ENCODE measurements at places on chromosomes 1 and 21.

DNA sequence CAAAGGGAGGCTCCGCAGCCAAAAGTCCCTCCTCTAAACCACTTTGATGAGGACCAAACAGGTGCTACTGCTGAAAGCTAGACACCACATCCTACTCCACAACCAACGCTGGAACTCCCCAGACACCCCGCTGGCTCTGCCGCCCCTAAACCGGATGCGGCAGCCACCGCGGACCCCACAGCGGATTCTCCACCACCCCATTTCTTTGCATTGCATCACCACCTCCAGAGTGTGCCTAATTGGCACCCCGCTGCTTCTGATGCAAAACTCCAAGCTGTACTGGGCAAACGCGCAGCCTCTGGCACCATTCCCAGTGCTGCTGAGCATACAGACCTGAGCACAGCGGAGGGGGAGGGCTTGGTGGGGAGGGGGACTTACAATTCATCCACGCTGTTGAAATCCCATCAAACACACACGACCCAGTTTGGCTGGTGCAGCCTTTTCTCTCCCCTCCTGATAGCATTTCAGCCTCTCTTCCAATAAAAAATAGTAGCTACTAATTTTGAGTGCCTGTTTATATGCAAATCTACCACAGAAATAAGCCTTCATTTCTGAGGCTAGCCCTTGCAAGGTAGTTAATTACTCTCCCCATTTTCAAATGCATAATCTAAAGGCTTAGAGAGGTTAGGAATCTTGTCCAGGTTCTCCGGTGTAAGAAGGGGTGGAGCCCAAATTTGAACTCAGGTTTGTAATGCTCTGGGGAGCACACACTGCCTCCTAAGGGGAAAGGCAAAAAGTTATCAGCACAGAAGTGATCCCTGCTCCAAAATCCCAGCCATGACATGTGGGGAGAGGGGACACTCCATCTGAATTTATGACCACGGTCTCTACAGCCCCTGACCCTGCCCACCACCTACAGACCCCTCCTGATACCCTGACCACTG, 12.2 kb upstream of the RGS16 start:
- peak; percentile 45 for DNase-seq

GRCh38 chr1:225378880-225379279, 49.0 kb downstream of the LBR start:
- DNase-seq = peak; percentile 54

DNA sequence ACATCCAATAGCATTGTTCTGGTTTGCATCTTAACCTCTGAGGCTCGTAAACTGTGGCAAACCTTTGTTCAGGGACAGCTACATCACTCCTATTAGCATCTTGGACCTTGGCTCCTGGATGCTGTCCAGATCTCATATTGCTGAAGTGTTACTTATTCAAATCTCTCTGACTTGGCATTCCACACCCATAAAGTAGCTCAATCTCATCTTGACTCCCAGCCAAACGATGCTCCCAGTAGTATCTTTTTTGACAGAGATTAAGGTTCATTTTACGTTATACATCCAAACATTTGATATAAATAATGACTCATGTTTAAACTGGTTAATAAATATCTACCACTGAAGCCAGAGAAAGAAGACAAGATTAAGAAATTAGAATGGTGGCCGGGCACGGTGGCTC, 4.4 kb upstream of the FLVCR1 start:
- DNase-seq = no peak

- DNase-seq = no peak
Measured at GRCh38 chr1:206960676-206961386, 9.4 kb downstream of the FCAMR start.

GRCh38 chr1:245388687-245389086, 233.9 kb downstream of the KIF26B start:
- no peak for DNase-seq

DNA sequence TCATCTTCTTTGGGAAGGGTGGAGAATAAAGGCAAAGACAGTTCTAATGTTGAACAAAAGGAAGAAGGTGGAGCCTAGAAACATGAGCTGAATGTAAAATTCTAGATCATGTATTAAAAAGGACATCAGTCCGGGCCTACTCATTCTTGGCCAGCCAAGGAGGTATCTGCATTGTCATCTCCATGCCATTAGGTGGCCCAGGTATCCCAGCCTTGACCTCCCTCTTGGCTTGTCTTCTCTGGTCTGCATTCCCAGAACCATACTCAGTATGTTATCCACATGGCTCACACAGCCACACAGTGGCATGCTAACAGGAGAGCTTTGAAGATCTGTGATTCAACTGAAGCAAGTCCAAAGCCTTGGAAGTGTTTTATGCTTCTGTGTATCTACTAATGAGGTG, 369.8 kb upstream of the KAZN start:
- DNase-seq = no peak

GRCh38 chr1:98103617-98104285, 182.9 kb upstream of the DPYD start:
- DNase-seq = no peak

DNA sequence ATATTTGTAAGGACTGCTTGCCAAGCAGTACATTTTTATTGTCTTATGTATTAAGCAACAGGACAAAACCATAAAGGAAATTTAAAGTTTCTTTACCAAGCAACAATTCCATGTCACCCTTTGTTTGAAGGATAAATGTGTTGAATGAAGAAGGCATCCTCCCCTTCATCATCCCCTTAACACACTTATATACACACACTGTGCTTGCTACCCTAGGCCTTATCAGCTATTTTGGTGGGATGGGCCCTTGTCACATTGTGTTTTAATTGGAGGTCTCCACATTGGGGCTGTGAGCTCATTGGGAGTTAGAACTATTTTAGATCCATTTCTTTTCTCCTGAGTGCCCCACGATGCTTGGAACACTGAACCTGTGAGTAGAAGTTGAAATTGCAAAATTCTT, 1.9 kb downstream of the VANGL1 start:
- no peak for DNase-seq

- DNase-seq = no peak
Measured at GRCh38 chr1:229836324-229836723, 210.3 kb downstream of the URB2 start.

GRCh38 chr1:14615549-14616218, 17.2 kb downstream of the KAZN start:
- DNase-seq = no peak

- peak; percentile 86 for DNase-seq
Measured at GRCh38 chr1:94061513-94062443, 59.2 kb downstream of the ABCA4 start.

- peak; percentile 92 for DNase-seq
Measured at GRCh38 chr1:22052115-22053016, at the start of gene CDC42. TSS of gene CDC42 (plus strand) at chr1:22052709. CDS start at chr1:22078479, 25,770 bp downstream.

DNA sequence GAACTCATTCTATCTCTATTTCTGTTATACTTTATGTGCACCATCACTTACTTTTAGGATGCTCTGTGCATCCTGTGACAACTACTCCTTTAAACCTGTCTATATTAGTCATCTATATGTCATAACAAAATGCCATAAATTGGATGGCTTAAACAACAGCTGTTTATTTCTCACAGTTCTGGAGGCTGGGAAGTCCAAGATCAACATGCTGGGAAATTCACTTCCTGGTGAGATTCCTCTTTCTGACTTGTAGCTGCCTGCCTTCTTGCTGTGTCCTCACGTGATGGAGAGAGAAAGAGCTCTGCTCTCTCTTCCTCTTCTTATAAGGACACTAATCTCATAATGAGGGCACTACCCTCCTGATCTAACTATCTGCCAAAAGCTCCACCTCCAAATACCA, 62.3 kb upstream of the RCOR3 start:
- no peak for DNase-seq

DNA sequence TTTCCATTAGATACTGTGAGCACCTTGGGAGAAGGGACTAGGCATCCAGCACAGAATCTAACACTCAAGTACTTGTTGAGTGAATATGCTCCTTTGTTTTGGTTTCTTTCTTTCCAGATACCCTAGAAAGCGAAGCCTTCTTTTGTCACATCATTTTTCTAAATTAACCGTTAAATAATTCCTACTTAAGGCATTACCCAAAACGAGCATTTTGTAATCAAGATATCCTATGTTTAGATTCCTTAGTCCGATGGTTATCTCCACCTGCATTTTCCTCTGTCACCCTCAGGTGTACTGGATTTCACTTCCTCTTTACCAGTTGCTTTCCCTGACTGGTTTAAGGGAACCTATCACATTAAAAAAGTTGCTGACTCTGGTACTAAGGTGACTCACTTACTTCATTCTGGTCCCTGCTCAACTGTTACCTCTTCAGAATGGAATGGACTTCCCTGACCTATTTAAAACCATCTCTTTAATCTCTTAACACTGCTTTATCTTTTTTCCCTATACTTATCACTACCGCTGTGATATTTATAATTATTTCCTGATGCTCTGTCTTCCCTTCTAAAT, 3.2 kb downstream of the B3GALNT2 start:
- DNase-seq = peak; percentile 16

- DNase-seq = no peak
Measured at GRCh38 chr1:208242941-208243526, 1.1 kb downstream of the PLXNA2 start.

GRCh38 chr1:143680304-143680703, 291.5 kb downstream of the FAM72C start:
- DNase-seq = no peak

DNA sequence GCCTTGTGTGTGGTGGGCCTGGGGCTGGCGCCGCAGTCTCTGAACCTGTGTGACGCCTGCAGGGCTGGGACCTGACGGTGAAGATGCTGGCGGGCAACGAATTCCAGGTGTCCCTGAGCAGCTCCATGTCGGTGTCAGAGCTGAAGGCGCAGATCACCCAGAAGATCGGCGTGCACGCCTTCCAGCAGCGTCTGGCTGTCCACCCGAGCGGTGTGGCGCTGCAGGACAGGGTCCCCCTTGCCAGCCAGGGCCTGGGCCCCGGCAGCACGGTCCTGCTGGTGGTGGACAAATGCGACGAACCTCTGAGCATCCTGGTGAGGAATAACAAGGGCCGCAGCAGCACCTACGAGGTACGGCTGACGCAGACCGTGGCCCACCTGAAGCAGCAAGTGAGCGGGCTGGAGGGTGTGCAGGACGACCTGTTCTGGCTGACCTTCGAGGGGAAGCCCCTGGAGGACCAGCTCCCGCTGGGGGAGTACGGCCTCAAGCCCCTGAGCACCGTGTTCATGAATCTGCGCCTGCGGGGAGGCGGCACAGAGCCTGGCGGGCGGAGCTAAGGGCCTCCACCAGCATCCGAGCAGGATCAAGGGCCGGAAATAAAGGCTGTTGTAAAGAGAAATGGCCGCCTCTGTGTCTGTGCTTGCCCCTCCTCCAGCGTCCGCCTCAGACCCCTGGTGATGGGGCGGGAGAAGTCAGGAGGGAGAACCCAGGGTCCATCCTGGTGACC, 788 bp downstream of the ISG15 start:
- DNase-seq = no peak

GRCh38 chr1:227540170-227541098, 22.9 kb upstream of the ZNF678 start:
- DNase-seq = no peak

DNA sequence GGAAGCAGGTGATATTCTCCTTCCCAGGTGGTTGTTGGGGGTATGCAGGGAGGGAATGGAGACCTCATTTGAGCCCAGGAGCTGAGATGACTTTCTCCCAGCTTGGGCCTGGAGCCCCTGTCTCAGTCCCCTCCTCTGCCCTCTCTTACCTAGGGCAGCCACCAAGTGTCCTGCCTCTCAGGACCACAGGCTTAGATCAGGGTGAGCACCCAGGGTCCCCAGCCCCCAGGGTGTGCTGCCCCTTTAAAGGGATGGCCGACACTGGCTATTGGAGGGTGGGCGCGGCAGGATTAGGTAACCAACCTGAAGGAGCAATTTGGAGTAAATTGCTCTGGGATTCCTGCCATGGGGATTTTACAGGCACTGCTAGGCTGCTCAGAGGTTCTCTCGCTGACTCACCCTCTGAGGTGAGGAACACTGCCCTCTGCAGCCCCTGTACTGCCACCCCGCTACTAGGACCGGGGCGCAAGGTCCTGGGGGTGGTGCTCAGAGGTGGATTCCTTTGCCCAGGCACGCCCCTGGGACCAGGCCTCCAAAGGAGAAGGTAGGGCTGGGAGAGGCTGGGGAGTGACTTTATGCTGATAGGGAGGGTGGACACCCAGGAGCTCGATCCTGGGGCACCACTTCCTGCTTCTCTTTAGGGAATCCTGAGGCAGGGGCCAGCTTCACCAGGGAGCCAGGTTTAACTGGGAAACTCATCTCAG, 1.5 kb downstream of the RPS6KA1 start:
- no peak for DNase-seq

DNA sequence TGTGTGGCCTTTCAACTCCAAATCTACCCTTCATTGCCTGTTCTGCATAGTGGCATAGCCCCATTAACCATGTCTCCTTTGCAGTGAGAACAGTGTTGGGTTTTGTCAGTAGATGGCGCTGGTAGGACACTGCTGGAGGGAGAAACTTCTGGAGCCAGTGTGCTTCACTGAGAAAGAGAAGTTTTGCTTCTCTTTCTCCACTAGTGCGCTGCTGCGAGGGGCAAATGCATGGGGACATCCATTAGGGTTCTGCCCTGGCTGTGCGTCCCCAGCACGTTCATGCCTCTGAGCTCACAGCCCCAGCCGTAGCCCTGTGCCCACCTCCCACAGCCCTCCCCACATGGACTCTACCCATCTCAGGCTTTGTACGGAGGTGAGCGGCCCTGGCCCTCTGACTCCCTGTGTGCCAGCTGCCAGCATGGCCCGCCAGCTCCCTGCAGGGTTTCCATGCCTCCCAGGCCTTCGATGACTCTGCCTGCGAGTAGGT, 53.1 kb downstream of the RIMS3 start:
- peak; percentile 56 for DNase-seq

- DNase-seq = peak; percentile 89
Measured at GRCh38 chr1:12480748-12481362, 137.2 kb downstream of the DHRS3 start.

DNA sequence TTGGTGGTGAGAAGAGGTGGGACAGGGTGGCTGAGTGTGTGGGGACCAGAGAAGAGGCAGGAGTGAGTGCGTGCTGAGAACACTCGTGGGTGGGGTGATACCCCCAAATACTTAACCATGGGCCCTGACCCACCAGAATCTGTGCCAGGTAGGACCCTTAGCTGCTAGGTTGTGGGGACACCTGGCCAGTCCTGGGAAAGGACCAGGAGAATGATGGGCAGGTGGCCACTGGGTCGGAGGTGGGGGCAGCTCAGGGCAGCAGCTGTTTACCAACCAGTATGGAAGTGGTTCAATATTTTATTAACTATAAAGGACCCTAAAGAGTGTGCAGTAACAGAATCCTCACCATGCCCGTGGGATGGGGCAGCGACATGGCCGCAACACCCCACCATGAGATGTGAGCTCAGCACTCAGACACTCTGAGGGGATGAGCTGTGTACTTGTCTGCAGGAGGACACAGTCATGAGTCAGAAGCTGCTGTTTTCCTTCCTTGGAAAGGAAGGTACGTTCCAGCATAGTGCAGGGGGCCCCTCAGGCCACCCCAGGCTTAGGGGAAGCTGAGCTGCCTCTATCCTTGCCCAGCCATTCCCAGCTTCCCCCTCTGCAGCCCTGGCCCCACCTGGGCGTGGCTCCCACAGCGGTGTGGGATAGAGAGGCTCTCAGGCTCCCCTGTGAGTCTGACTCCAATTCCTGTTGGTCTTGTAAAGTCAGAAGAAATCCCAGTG, 25.4 kb downstream of the TEX35 start:
- peak; percentile 72 for DNase-seq

- no peak for DNase-seq
Measured at GRCh38 chr1:186736971-186737685, 56.9 kb upstream of the PTGS2 start.
